ENCODE measurements at places on chromosomes 6 and 20. TPM values are rescaled to one million over a fixed set of nuclear protein-coding genes. Genes with fewer than 3 reads are reported as not detected.

DNA sequence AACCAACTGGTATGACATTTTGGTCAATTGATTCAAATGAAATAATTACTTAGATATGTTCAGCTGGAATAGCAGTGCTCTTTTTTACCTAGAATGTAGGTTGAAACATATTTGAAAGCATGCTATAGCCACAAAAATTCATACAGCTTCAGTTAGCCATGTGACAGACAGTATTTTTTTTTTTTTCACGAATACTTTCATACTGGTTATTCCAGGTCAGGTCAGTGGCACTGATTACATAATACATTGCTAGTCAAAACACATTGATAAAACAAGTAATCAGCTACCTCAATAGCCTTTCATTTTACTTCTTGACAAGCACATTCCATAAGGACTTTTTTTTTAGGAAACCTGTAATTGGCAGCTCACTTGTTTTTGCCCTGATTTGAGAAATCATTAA, 222.6 kb downstream of the EYA4 start:
- no peak for DNase-seq

DNA sequence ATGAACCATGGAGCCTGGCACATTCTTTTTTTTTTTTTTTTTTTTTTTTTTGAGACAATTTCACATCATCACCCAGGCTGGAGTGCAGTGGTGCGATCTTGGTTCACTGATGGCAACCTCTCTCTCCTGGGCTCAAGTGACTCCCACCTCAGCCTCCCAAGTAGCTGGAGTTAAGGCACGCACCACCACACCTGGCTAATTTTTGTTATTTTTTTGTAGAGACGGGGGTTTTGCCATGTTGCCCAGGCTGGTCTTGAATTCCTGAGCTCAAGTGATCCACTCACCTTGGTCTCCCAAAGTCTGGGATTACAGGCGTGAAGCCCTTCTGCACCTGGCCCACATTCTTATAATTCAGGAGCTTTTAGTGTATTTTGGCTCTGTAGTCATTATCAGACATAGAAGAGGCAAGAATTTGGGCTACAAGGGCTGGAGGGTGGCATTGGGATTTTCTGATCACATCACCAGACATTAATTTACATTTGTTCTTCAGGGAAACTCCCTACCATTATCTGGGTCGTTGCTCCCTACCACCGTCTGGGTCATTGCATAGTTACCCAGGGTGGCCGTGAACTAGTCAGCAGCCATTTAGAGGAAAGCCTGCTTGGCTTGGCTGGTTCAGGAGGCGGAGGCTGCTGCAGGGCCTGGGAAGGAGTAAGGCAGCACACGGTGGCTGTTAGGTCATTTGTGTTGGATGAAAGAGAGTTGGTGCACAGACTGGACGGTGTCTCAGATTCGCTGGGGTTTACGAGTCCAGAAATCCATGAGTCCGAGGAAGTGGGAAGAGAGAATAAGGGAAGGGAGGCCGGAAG, 17.6 kb downstream of the ARID1B start:
- DNase-seq, result no peak

C4A gene
- total RNA-seq, result 3.5 TPM

GRCh38 chr6:105991561-105992314, 94.4 kb upstream of the PRDM1 start:
- DNase-seq, result peak; percentile 29

HSPA1L gene
- 4.1 TPM for total RNA-seq

Data from T-cell (primary cell).